ENCODE measurements at places on chromosomes 3 and 15.

DNA sequence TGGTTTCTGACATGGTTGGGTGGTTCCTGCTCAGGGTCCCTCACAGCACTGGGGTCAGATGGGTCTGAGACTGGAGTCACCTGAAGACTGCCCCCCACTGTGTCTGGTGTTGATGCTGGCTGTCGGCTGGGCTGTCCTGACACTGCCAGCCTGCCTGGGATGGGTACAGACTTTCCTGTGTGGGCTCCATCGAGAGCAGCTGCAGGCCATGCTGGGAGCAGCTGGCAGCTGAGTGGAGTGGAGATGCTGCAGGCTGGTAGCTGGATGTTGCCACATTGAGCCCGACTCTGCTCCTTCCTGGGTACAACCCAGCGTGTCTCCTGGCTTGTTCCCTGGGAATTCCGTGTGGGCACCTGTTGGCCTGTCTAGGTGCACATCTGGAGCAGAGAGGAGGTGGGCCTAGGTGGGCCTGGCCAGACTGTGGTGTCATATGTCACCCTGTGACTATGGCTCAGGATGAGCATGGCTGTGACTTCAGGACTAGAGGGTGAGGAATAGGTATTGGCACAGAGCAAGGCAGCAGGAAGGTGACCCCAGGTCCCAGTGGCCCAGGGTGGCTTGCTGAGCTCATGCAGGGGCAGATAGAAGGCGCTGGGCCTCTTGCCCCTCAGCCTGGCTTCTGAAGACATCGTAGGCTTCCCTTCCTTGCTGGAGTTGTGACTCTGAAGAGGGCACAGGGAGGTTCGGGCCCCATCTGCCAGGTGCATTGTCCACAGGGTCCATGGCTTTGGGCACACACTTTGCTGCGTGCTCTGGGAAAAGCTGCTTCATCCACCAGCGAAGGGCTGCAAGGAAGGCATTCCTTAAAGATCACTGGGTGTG lies 40.0 kb upstream of the PRR23E start:
- H3K27ac ChIP-seq = no peak overlapping the region
- H3K27me3 ChIP-seq = peaks cover 13% of the 10 kb centered on the region
- peak; percentile 40 for DNase-seq

DNA sequence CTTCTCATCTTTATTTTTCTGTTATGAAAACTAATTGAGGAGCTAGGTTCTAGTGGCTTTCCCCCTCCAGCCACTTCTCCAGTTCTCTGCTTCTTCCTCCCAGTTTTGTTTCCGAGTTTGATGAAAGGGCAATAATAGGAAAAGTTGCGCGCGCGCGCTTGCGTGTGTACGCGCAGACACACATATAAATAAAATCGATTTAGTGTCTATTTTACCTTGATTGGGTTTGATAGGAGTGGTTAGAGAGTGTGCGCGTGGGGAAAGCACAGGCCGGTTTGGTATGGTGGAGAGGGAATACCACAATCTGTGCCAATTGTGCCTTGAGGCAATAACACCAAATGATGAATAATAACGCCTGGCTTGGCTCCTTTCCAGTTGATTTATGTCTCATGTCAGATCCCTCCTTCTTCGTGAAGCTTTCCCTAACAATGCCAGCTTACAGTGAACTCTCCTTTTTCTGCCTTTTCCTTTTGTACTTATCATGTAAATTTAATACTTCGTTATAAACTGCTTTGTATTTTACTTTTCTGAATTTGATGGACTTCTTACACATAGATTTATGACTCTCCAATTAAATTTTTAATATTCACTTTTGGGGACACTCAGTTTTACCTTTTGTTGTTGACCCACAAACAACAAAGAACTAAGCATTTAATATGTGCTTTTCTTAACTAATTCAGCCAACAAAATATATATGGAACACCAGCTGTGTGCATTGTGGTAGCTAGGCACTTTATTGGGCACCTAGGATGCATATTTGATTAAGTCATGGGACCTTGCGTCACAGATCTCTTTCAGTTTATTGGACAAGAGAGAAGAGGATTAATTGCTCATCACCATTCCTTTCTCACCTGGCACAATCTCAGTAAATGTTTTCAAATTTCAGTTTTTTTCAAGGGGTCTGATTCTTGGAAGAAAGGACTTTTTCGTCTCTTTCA lies 1.7 kb downstream of the TIPARP start:
- DNase-seq = no peak
- H3K4me3 ChIP-seq = peak overlapping the region; percentile 76
- no peaks in the 10 kb centered on the region for H3K27me3 ChIP-seq
- peaks cover 23% of the 10 kb centered on the region for H3K4me1 ChIP-seq
- H3K27ac ChIP-seq = peak overlapping the region; percentile 99
- H3K36me3 ChIP-seq = peaks cover 26% of the 10 kb centered on the region

- peaks cover 11% of the 10 kb centered on the region for H3K4me1 ChIP-seq
- no peaks in the 10 kb centered on the region for H3K36me3 ChIP-seq
- H3K27ac ChIP-seq = no peak overlapping the region
- no peak for DNase-seq
Observed at GRCh38 chr3:64677961-64678716, 9.7 kb downstream of the ADAMTS9 start.

DNA sequence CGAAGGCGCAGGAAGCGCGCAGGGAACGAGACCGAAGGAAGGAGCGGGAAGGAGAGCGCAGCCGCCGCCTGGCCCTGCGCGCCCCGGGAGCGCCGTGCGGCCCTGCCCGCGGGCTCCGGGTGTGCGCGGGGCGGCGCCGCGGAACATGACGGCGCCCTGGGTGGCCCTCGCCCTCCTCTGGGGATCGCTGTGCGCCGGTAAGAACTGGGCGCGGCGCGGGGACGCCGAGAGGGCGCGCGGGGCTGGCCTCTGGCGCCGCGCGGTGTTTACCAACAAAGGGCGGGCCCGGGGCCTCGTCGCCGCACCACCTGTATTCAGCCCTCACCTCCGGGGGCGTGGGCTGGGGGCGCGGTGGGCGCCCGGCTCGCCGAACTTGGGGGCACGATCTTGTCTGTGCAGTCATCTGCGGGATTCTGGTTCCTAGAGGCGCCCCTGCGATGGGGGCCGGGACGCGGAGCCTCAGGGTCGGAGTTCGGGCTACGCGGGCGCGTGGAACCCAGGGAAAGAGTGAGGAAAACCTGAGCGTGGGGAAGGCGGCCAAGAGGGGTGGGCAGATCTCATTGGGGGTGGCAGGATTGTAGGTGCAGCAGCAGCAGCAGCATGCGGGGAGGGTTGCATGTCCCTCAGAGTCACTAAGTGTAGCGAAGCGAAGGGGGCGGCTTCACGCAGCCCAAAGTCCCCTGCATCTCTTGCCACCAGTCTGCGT lies 641 bp downstream of the ACVR2B start:
- H3K4me3 ChIP-seq = peak overlapping the region; percentile 80
- H3K27me3 ChIP-seq = no peaks in the 10 kb centered on the region
- H3K27ac ChIP-seq = peak overlapping the region; percentile 82
- peak; percentile 79 for DNase-seq

DNA sequence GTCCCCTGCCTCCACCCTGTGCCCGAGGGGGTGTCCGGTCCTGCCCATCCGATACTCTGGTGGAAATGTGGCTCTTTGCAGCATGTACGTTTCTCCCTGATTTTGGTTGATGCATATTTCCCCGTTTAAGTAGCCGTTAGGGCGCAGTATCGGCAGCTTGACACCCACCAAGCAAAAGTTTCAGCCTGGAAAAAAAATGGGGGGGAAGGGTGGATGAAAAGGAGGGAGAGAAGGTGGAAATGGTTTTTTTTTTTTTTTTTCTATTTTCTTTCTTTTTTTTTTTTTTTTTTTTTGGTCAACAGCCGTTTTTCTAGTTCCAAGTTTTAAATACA lies 1.3 kb downstream of the RAP2B start:
- H3K36me3 ChIP-seq = no peaks in the 10 kb centered on the region
- H3K4me1 ChIP-seq = peaks cover 52% of the 10 kb centered on the region
- H3K4me3 ChIP-seq = peak overlapping the region; percentile 88
- no peaks in the 10 kb centered on the region for H3K27me3 ChIP-seq
- DNase-seq = no peak

GRCh38 chr15:92385096-92385495 lies 8.6 kb upstream of the ST8SIA2 start:
- no peak for DNase-seq
- no peaks in the 10 kb centered on the region for H3K36me3 ChIP-seq
- H3K4me3 ChIP-seq = no peak overlapping the region
- H3K27ac ChIP-seq = no peak overlapping the region
- peaks cover 63% of the 10 kb centered on the region for H3K27me3 ChIP-seq

GRCh38 chr3:177960722-177961121 lies 575.5 kb upstream of the KCNMB2 start:
- no peaks in the 10 kb centered on the region for H3K27me3 ChIP-seq
- DNase-seq = no peak
- no peaks in the 10 kb centered on the region for H3K36me3 ChIP-seq
- H3K4me1 ChIP-seq = no peaks in the 10 kb centered on the region

DNA sequence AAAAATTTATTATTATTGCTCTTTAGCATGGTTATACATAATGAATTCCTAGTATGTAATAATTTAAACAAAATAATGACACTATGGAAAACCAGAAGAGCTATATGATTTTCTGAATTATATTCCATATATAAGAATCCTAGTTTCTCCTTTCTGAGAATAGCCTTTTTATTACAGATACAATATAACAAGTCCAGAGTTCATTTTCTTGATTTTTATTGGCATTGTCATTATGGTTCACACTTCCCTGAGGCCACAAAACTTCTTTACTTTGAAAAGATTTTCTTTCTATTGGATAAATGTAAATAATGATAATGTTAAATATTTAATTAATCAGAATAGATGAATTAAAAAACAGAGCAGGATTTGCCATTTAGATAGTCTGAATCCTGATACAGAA lies 362.3 kb upstream of the BCHE start:
- no peaks in the 10 kb centered on the region for H3K27me3 ChIP-seq
- no peak overlapping the region for H3K4me3 ChIP-seq
- no peaks in the 10 kb centered on the region for H3K36me3 ChIP-seq
- no peak overlapping the region for H3K27ac ChIP-seq

- no peaks in the 10 kb centered on the region for H3K36me3 ChIP-seq
- no peak overlapping the region for H3K27ac ChIP-seq
- H3K27me3 ChIP-seq = no peaks in the 10 kb centered on the region
- no peak for DNase-seq
Observed at GRCh38 chr15:81929557-81929956, 116.3 kb downstream of the MEX3B start.

DNA sequence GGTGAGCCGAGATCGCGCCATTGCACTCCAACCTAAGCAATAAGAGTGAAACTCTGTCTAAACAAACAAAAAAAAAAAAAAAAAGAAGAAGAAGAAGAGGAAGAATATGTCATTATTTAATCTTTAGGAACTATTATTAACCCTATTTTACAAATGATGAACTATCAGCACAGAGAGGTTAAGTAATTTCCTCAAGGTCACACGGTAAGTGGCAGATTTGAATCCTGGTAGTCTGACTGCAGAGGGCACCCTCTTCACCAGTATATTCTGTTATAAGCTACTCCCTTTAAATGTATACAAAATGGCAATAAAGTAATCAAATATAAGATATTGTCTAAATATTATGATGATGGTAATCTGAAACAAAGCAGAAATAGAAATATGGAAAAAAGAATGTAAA lies 77.4 kb upstream of the HERC1 start:
- no peak overlapping the region for H3K27ac ChIP-seq
- peaks cover 38% of the 10 kb centered on the region for H3K4me1 ChIP-seq
- peaks cover 9% of the 10 kb centered on the region for H3K36me3 ChIP-seq
- no peak overlapping the region for H3K4me3 ChIP-seq

DNA sequence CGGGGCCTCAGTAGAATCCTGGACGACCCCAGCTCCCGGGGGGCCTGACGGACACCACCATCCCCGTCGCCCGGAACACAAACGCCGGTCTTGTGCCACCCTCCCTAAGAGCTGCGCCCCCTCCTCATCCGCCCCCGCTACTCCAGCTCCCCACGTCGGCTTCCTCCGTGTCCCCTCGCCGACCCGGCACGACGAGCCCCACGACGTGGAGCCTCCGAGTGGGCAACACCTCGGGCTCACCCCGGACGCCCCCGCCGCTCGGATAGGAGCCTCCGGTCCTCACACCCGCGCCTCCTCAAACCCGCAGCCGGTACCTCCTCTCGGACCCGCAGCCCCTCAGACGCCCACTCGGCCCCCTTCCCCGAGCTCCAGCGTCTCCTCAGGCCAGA lies 525 bp downstream of the NPTN start:
- H3K4me3 ChIP-seq = peak overlapping the region; percentile 78
- H3K36me3 ChIP-seq = no peaks in the 10 kb centered on the region
- DNase-seq = peak; percentile 92
- H3K27me3 ChIP-seq = no peaks in the 10 kb centered on the region
- H3K27ac ChIP-seq = peak overlapping the region; percentile 96

DNA sequence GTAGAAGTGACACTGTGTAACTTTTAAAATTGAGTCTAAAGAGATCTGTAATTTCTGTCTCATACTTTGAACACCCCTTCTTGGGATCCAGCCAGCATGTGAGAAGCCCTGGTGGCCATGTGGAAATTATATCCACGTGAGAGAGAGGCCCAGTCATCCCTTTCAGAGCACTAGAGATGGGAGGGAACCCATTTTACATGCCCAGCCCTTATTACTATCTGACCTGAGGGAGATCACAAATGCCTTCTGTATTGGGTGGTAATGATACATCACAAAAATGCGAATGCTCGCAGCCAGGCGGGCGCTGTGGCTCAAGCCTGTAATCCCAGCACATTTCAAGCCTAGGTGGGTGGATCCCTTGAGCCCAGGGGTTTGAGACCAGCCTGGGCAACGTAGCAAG lies 27.3 kb upstream of the TRAK1 start:
- H3K27me3 ChIP-seq = no peaks in the 10 kb centered on the region
- H3K4me3 ChIP-seq = no peak overlapping the region
- H3K36me3 ChIP-seq = no peaks in the 10 kb centered on the region
- no peak for DNase-seq
- H3K27ac ChIP-seq = peak overlapping the region; percentile 79

DNA sequence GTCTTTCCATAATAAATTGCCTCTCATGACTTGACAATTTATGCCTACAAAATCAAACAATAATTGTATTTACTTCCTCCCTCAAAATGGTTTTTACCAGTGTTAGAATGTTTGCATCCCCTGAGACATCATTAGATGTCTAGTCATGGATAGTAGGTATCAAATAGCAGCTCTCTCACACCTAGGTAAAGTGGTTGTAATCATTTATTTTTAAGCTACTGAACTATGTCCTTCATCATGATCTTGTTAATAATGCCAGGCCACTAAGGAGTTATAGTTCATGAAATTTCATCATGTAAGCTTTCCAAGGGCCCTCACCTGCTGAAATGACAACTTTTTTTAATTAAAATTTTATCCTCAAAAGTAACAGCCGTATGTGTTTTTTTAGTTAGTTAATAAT lies 134.1 kb downstream of the ARPP21 start:
- H3K36me3 ChIP-seq = no peaks in the 10 kb centered on the region
- no peak for DNase-seq
- no peaks in the 10 kb centered on the region for H3K4me1 ChIP-seq
- H3K27ac ChIP-seq = no peak overlapping the region
- H3K27me3 ChIP-seq = no peaks in the 10 kb centered on the region

- H3K36me3 ChIP-seq = no peaks in the 10 kb centered on the region
- H3K4me3 ChIP-seq = no peak overlapping the region
- peaks cover 30% of the 10 kb centered on the region for H3K4me1 ChIP-seq
Observed at GRCh38 chr3:53035825-53036619, 9.9 kb downstream of the SFMBT1 start.

Measured in spleen (tissue), 13 donors.